ENCODE measurements at places on chromosomes 4 and X. TPM values are rescaled to one million over a fixed set of nuclear protein-coding genes. Genes with fewer than 3 reads are reported as not detected.

DNA sequence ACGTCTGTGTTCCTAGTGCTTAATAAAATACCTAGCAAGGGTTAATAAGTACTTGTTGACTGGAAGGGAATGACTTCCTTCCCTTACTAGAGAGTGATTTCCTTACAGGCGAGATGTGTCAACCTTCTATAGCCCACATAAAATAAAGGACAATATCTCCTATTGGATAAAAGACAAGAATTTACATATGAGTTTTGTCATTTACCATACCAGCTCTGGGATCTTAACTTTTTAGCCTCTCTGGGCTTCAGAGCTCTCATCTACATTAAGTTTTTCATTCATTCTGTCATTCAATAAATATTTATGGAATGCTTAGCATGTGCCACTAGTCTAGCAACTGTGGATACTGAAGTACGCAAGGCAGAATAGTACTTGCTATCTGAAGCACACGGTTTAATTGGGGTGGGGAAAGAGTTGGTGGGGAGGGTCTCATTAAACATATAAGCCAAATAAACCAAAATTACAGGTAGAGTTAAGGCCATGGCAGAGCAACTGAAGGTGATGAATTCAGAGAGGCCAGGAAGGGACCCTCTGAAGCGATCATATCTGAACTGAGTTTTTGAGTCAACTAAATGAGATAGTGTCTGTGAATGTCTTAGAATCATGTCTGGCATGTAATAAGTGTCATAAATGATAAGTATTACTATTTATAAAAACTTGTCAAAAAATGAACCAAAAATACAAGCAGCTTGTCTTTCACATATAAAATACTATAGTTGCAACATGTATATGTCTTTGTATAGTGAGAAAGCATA, 91.6 kb upstream of the BMP2K start:
- DNase-seq, result no peak

GRCh38 chr4:185782523-185782922, 29.5 kb downstream of the SORBS2 start:
- no peak for DNase-seq

Gene RADX
- total RNA-seq, result 17.4 TPM

Gene FAM50A
- 69.0 TPM for total RNA-seq

Gene ESX1
- total RNA-seq, result not detected

DNA sequence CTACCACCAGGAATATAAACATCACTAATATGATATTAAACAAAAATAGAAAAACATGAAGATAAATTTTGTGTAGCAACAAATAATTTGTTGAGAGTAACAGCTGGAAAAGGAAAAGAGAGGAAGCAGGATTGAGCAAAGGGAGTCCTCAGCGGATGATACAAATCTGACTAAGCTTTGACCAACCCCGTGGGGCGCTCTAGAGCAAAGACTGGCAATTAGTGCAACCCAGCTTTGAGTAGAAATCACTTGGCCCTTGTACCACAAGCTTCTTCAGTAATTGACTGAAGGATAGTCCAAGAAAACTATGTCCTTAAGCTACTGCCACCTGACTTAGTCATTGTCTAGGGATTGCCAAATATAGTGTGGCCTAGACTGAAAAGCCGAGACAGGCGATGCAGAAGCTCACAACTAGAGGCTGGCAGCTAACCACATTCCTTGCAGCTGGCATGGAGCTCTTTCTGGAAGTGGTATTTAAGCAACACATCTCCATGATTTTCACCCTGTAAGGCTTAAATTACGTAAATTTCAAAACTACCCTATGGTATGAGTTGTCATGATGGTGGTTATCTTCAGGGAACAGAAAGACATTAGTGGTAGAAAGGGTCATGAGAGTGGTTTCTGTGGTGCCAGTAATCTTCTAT, 396.0 kb downstream of the PDGFC start:
- DNase-seq, result no peak

DNA sequence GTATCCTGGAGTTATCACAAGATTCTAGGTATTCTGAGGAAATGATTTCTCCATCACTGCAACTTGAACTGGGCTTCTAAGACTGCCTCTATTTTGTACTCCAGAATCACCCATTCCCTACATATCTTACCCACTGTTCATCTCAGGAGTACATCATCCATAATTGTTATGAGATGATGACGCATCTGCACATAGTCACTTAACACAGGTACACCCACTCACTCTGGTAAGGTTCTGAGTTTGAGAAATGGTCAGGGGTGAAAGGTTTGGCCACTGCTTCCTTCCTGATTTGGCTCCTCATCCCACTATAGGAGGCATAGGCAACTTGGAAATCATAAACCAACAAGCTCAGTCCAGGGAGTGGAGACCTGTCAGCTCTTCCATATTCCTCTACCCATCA, 143.9 kb downstream of the GLRA2 start:
- DNase-seq, result no peak

DNA sequence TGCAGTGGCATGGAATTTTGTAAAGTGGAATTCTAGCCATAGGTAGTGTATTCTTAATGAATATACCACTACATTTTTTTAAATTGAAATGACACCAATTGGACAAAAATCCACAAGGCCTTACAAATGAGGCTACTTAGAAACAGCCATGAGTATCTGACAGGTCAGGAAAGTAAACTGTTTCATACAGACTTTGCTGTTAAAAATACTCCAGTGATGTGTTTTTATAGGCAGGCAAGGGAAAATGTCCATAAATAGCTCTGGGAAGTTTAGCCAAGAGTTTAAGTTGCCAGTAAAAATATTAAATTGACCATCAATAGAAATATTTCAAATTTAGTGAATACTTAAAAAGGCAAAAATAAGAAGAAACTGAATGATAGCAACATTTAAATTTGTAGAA, 41.8 kb upstream of the PDLIM5 start:
- no peak for DNase-seq

Gene SHOX
- 0.16 TPM for total RNA-seq

DNA sequence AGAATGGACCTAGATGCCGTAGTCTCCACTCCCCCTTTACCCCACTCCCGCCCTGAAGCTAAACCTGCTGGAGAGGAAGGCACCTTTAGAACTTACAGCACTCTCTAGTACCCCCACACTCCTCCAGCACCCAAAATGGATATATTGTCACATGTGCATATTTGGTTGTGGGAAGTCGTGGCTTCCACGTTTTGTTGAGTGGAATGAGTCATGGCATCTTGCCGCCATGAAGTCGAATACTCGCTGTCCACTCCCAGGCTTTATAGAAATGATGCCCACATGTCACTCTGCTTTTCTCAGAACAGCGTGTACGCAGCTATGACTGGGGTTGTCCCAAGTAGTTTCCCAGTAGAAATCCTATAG, 545 bp downstream of the ABCE1 start:
- no peak for DNase-seq

- peak; percentile 16 for DNase-seq
Measured at GRCh38 chrX:152897222-152898131, at the start of gene ZNF185. Gene ZNF185 (plus strand): TSS chrX:152898067. CDS start chrX:152914490, 16,423 bp downstream.

GRCh38 chrX:39827951-39828350, 269.8 kb downstream of the BCOR start:
- DNase-seq, result no peak

GRCh38 chr4:41613386-41613785, 75.4 kb downstream of the LIMCH1 start:
- DNase-seq, result peak; percentile 5

Gene RASL11B
- total RNA-seq, result 10.2 TPM

GRCh38 chr4:148214529-148215166, 227.6 kb downstream of the NR3C2 start:
- no peak for DNase-seq

Gene TKTL2
- total RNA-seq, result not detected

DNA sequence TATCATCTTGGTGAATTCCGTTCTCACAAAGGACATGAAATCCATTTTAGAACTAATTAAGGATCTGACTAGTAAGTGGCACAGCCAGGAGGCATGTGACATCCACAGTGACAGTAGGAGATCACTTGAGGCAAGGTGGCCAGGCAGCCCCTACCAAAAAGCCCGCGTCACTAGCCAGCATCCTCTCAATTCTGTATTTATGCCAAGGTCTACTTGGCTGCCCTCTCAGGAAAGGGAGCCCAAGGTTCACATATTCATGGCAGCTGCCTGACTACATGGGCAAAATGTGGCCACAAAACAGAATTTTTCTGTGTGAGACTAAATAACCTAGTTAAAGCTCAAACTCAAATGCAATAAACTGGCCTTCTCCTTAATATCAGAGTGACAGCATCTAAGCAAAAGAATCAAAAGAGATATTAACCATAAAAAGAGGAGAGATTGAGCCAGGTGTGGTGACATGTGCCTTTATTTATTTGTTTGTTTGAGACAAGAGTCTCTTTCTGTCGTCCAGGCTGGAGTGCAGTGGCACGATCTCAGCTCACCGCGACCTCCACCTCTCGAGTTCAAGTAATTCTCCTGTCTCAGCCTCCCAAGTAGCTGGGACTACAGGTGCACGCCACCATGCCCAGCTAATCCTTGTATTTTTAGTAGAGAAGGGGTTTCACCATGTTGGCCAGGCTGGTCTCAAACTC, 51.5 kb downstream of the SLC9A7 start:
- DNase-seq, result no peak

Gene UGT2B28
- not detected for total RNA-seq

DNA sequence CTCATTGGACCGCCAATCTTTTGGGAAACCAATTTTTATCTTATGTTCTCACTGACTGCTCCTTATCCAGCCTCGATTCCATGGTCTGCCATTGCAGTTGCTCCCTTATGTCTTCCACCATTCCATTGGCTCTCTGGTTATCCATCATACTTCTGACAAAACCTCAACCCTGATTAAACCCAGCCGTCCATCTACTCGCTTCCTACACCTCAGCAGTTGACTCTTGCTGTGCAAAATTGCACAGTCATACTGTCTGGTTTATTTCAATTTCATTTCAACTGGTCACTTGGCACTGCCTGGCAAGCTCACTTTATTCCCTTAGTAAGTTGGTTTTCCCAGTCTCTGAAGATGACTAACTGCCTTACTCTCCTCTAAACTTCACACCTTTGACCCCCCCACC, 26.2 kb downstream of the ARL9 start:
- no peak for DNase-seq

Gene AKAP14
- not detected for total RNA-seq

DNA sequence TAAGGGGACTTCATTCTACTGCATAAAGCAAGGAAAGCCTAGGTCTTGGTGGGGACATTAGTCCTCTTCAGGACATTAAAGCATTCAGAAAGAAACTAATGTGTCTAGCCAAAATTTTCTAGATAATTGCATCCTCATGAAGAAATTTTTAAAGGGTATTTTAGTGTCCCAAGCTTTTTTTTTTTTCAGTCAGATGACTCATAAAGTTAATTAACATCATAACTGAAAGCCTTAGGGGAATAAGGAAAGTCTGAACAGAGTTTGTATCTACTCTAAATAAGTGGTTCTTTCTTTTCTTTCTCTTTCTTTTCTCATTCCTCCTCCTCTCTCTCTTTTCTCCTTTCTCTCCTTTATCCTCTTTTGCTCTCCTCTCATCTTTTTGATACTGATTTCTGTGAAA, 202.4 kb downstream of the ADAMTS3 start:
- no peak for DNase-seq

Gene LRRC66
- total RNA-seq, result 0.34 TPM
